ENCODE measurements at places on chromosomes 1 and 21.

GRCh38 chr1:54260810-54261209, 60.8 kb downstream of the MRPL37 start:
- DNase-seq = no peak

DNA sequence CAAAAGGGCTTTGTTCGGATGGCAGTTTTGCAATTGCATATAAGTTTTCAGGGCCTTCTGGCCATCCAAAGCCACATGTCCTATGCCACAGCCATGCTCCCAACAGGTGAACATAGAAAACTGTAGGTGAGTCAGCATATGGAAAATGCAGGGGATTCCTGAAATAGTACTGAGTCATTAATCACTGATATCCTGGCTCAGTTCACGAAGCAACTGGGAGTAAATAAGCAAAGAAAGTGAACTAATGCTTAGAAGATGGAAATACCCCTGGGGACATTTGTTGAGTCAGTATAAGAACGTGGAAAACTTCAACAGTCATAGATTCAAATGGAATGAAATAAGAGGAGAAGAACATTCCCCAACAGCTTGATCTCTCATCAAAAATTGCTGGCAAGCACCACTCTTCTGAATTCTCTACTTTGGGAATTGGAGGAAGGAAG, 148.9 kb upstream of the RUNX1 start:
- no peak for DNase-seq

- no peak for DNase-seq
Measured at GRCh38 chr21:24200052-24200451, 1407.2 kb downstream of the MRPL39 start.

DNA sequence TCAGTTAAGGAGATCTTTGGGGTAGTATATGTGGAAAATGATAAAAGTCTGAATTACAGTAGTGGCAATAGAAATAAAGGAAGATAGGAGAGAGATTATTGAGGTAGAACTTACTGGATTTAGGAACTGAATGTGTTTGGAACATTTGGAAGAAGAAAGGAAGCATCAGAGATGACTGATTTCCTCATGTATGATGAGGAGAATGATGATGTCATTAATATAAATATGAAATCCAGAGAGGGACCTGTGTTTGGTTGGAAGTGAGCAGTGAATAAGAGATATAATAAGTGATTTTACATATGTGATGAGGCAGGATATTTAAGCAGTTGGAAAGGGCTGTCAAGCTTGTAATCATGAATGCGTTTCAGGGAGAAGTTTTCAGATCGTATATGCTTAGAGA, 86.3 kb downstream of the SYT14 start:
- DNase-seq = no peak

DNA sequence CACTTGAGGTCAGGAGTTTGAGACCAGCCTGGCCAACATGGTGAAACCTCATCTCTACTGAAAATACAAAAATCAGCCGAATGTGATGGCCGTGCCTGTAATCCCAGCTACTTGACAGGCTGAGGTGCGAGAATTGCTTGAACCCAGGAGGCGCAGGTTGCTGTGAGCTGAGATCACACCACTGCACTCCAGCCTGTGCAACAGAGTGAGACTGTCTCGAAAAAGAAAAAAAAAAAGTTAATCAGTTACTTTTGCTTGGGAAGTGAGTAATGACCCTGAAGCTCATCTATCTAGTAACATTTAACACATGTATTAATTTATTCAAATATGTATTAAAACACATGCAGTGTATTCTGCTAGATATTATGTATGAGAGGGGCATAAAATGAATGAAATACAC, 49.4 kb downstream of the ZNF326 start:
- no peak for DNase-seq

GRCh38 chr1:198364471-198364870, 176.0 kb downstream of the ATP6V1G3 start:
- no peak for DNase-seq

DNA sequence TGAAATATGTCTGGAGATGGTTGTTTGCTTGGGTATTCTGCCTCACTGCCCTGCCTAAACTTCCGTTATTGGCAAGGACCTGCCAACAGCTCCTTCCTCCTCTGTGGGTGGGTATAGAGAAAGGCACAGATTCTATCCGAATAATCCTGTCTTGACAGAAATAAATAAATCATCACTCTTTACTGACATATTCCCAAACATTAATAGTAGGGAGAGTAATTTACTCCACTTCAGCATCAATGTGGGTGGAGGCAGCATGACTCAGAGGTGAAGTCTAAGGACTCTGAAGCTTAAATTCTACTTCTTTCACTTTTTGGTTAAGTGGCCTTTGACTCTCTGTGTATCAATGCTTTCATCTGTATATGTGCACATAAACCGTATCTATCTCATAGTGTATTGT, 2.9 kb downstream of the CD84 start:
- DNase-seq = no peak

GRCh38 chr1:43270421-43271095, 775 bp downstream of the TMEM125 start:
- DNase-seq = peak; percentile 35

DNA sequence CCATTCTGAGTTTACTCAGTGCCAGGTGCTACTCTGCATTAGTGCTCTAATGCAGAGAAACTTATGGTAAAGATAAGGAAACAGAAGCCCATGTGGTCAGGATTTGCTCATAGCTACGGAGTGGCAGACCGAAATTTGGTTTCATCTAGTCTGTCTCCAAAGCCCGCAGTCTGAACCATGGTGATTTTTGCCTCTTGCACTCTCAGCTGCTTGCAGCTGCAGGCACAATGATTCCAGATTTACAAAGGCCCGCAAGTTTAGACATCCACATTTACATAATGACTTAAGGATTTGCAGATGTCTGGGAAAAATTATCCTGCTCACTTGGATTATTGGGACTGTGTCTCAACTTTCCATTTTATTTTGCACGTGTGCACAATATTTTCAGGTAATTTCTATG, 161.3 kb upstream of the KCNJ6 start:
- no peak for DNase-seq

DNA sequence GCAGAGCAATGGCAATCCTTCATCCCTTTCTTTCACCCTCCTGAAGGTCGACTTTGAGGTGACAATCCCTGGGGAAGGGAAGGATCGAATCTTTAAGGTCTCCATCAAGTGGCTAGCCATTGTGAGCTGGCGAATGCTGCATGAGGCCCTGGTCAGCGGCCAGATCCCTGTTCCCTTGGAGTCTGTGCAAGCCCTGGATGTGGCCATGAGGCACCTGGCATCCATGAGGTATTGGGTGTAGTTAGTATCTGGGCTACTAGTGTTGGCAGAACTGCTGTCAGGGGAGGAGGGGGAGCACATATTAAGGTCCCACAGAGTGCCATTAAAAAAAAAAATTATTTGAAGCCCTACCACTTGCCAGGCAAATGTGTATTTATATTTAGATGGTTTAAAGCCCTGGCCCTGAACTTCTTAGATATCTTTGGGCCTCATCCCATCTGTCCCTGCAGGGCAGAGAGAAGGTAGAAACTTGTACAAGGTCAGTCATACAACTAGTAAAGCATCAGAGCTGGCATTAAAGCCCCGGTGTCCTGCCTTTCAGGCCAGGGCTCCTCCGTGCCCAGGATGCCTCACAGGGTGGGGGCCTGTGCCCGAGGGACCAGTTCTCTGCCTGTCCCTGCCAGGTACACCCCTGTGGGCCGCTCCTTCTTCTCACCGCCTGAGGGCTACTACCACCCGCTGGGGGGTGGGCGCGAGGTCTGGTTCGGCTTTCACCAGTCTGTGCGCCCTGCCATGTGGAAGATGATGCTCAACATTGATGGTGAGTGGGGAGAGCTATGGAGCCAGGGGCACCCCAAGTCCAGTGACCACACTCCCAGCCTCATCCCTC, 10.3 kb downstream of the AGO1 start:
- DNase-seq = no peak

DNA sequence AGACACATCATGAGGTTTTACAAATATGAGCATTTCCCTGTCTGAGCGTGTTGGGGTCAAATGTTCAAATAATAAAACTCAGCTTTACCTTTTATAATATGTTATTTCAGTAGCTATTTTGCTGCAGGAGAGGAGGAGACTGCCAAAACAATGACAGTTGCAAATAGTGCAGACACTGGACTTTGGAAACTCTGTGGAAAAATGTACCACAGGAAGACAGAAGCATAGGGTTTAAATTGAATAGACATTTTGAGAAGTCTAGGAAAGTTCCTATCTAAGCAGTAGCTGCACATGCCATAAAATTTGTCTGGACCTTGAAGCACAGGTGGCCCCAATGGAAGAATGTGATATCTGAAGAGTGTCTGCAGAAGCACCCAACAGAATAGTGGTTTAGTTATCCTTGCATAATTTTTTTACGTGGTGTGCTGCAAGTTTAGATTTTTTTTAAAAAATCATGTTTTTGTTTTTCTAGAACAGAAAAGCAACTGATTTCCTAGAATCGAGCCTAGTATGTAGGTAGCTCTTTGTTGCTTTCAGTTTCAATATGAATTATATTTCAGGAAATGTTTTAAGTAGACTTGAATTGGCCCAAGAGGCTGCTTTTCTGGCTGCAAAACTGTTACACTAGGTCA, 14.0 kb upstream of the GBP5 start:
- peak; percentile 26 for DNase-seq

DNA sequence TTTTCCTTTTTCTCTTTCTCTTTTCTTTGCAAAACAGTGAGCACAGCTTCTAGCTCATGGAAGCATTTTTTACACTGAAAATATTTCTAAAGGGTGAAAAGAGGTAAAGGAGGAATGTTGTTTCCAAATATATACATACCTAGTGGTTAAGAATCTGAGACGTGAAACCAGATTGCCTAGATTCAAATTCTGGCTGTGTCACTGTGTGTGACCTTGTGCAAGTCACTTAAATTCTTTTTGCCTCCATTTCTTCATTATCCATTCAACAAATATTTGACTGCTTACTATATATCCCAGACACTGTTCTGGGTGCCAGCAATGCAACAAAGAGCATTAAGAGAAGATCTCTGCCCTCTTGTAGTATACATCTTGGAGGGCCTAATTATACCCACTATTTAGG, 53.3 kb downstream of the ZFYVE9 start:
- no peak for DNase-seq

DNA sequence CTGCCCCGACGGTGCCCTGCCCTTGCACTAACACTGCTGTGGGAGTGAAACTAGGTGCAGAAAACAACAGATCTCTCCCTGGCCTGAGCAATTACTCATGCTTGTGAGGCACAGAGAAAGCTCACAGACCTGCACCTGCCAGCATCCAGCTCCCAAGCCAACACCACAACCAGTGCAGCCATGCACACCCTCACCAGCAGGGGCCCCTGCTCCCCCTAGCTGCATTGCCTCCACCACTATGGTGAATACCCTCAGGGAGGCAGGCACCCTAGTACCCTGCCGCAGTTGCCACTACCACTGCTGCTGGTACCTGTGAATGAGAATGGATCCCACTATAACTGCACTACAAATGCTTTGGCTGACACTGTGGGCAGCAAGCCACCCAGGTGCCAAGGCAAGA, 7.1 kb upstream of the DIRAS3 start:
- DNase-seq = no peak

DNA sequence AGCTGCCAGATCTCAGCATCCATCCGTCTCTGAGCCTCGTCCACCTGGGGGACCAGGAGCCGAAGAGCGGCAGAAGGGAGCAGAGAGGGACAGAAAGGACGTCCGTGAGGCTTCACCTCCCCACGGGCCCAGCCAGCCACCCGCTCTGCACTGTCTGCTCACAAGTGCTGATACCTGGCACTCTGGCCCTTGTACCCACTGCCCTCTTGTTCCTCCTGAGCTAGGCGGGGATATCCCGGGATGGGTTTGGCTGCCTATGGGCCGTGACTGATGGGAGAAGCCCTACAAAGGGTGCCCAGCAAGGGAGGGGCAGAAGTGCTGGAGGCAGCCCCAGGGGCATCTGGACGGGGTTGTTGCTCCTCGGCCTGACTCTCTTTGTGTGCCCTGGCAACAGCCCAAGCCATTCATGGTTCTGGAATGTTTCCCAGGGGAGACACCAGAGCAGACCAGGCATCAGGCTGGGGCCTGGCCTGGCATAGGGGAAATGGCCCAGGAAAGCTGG, 57.6 kb downstream of the LDLRAD2 start:
- no peak for DNase-seq

DNA sequence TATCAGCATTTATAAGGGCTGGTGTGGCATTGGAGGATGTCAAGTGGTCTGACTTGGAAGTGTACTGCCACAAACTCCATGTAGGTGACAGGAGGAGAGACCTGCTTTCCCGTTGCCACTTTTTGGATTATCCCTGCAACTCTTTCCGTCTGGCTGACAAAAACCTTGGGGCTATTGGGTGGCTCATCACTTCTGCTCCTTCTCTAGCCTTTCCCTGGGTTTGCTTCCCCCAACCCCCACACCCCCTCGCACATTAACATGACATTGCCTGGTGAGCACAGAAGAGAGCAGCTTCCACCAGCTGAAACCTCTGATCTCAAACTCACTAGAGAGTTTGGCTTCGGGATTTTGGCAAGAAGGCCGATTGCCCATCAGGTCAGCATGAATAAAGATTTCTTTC, 39.2 kb downstream of the PROX1 start:
- DNase-seq = no peak

- no peak for DNase-seq
Measured at GRCh38 chr1:62238507-62238906, 43.9 kb downstream of the L1TD1 start.

GRCh38 chr1:243271996-243272395, 16.2 kb downstream of the SDCCAG8 start:
- DNase-seq = no peak

GRCh38 chr1:90926971-90927370, 94.9 kb downstream of the ZNF644 start:
- DNase-seq = no peak

GRCh38 chr1:237444120-237444790, 402.3 kb downstream of the RYR2 start:
- DNase-seq = no peak

- DNase-seq = peak; percentile 65
Measured at GRCh38 chr1:201511941-201512539, 5.1 kb upstream of the CSRP1 start.

DNA sequence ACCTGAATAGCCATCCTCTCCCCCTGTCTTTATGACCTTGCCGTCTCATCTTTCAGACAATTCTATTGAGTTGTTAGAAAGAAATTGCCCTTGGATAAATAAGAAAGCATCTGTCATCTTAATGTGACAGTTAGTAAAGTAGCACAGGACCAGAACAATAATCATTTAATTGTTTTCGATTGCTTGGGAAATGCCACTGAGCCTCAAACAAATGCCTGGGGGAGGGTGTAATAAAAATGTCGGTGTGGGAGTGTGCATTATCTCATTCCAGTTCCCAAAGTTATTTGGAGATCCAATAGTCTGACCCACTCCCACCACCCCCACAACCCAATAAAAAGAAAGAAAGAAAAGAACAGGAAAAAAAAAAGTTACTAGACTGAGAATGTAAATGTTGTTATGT, 509.3 kb upstream of the LRRC7 start:
- no peak for DNase-seq

DNA sequence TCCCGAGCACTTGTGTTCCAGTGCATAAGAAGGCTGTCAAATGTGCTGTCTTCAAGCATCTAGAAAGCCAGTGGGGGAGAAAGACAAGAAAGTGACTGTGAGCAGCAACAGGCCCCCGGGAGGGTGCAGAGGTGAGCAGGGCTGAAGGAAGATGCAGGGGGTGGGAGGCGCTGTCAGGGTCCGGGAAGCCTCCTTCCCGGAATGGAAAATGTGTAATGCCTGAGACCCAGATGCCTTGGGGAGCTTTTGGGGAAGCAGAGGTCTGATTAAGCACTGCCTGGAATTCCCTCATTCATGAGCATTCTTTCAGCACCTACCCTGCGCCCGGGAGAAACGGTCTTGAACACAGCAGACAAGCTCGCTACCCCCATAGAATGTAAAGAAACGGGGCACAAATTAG, 1.3 kb downstream of the NPHP4 start:
- DNase-seq = no peak

All from GM10248 (cell line).